ENCODE measurements at places on chromosomes 1 and 21.

DNA sequence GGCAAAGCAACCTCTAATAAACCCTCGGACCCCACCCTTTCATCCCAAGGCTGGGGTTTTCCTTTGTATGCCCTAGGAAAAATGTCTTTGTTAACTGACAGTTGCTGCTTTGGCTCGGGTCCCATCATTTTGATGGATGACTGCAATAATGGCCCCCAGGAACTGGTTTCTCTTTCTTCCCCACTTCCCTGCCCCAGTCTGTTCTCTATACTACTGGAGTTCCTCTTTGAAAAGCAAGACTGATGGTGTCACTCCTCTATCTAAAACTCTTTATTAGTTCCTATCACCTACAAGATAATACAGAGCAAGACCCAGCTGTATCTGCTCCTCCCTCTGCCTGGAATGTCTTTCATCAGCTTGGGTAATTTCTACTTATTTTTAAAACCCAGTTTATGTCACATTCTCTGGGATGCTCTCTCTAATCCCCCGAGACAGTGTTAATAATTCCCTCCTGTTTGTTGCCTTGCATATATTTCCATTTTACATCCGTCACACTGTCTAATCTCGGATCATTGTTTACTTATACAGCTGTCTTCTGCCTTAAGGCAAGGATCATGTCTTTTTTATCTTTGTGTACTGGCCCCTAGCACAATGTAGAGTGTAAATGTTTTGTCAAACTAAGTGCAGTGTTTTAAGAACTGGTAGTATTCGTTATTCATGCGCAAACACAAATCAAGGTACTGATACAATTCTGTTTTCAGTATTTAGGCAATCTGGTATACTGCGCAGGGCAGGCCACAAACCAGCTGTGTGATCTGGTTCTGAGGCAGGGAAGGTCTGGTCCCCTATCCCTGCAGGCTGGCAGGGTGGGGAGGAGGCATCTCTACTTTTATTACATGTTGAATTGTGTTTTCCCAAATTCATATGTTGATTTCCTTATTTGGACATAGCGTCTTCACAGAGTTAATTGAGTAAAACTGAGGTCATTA is 16.1 kb downstream of the SLAMF1 start:
- DNase-seq, result no peak

- no peak for DNase-seq
Measured at GRCh38 chr1:66357021-66357420, 176.9 kb upstream of the SGIP1 start.

GRCh38 chr1:192610112-192610889 is 25.6 kb upstream of the RGS13 start:
- no peak for DNase-seq

GRCh38 chr1:114482585-114482984 is 28.4 kb downstream of the TRIM33 start:
- DNase-seq, result no peak

DNA sequence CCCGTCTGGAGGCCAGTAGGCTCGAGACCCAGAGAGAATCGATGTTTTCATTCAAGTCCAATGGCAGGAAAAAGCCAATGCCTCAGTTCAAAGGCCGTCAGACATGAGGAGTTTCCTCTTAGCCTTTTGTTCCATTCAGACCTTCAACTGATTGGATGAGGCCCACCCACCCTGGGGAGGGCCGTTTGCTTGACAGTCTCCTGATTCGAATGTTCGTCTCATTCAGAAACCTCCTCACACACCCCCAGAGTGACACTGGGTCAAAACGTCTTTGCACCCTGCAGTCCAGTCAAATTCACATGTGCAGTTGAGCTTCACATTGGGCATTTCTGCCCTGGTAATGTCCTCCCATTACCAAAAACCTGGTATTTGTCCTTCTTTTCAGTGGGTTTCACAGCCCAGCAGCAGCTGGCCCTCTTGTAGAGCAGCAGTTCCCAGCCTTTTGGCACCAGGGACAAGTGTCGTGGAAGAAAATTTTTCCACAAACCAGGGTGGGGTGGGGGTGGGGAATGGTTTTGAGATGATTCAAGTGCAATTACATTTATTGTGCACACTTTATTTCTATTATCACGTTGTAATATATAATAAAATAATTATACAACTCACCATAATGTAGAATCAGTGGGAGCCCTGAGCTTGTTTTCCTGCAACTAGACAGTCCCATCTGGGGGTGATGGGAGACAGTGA is 40.1 kb downstream of the RSPH1 start:
- DNase-seq, result no peak

DNA sequence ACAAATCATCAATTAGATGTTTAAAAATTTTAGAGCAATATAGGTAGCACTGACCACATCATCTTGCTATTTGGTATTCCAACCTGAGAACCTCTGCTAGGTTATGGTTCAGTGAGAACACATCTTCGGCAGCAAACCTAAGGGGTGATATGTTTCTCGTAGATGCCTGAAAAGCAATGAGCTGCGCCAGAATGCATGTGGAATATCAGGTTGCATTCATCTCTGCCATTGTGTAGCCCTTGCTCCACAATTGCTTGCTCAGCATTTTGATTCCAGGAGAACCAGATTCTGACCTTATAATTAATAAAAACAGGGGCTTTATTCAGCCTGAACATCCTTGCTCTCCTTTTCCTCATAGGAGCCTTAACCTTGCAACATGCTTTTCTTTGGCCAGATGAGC is 408.1 kb downstream of the USH2A start:
- DNase-seq, result no peak

DNA sequence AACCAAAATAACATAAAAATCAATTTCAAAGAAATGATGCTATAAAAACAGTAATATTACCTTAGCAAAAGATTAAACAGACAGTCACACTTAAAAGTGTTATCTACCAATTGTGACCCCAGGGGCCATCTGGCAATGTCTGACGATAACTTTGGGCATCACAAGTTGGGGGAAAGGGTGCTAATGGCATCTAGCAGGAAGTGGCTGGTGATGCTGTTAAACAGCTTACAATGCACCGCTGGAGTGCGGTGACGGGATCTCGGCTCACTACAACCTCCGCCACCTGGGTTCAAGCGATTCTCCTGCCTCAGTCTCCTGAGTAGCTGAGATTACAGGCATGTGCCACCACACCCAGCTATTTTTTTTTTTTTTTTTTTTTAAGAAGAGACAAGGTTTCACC is 27.6 kb downstream of the NUP133 start:
- no peak for DNase-seq

DNA sequence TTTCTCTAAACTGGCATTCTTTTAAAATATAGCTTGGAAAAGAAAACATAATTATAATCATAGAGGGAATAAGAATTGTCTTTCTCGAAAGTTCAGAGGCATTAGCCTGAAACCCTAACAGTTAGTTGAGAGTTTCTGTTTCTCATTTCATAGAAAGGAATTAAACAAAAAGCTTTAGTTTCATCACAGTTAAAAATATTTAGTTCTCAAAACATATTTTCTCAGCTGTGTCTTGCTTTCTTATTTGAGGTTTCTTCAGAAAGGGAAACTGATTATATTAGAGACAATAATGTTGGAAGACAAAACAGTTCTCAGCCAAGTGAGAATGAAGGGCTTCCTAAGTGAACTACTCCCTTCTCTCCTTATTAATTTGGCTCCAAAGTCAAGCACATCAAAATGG is 75.4 kb upstream of the C1orf105 start:
- no peak for DNase-seq

- peak; percentile 72 for DNase-seq
Measured at GRCh38 chr21:42614811-42615351, 38.5 kb upstream of the PDE9A start.

DNA sequence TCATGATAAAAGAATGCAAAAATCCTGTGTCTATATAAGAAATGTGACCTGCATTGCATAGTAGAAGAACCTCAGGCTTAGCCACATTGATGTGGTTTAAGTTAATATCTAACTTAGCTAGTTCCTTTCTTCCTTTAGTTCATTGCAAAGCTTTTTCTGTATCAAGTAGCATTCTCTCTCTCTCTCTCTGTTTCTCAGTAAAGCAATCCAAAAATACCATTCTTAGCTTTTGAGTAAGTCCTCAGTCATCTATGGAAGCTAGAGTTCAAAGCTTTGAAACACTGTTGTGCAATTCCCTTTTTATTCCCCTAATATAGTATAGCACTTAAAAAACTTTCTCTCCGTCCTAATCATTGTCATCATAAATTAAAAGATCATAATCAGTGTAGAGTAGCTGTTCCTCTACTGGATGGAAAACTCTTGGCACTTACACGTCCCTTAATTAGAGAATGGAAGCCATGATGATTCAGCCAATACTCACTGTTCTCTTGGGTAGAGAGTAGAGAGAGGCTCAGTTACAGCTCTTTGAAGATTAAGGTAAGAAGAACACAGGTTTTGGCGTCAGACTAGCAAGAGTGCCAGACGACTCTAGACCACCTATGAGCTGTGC is 350.3 kb upstream of the LYPLAL1 start:
- DNase-seq, result no peak

DNA sequence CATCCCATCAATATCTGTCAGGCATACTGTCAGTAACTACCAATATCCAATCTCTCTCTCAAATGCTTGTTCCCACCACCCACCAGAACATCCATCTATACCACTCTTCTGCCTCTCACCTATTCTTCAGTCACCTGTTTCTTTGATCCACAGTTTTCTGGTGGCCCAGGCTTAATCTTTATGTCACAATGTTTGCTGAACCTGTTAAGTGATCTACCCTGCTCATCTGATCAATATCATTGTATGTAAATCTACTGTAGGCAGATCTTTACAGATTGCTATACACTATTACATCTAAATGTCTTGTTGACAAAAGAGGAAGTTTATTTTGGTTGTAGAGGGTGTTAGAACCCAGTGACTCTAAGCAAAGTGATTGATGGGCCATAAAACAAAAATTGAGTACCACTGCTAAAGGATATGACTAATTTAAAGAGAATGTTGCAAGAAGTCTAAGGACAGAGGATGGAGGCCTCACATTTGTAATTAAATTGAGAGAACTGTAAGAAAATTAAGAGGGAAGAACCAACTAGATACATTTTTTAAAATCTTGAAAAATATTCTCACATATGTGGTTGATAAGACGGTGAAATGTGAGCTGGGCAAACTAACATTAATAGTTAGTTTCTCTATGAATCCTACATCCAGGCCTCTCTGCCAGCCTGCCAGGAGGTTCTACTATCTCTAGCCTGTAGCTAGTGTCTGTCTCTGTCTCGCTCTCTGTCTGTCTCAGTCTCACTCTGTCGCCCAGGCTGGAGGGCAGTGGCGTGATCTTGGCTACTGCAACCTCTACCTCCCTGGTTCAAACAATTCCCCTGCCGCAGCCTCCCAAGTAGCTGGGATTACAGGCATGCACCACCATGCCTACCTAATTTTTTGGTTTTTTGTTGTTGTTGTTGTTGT is 34.1 kb downstream of the EGLN1 start:
- DNase-seq, result peak; percentile 57

GRCh38 chr1:9196129-9197040 is 38.2 kb upstream of the H6PD start:
- DNase-seq, result peak; percentile 71

GRCh38 chr1:218211241-218211640 is 73.9 kb upstream of the RRP15 start:
- no peak for DNase-seq

DNA sequence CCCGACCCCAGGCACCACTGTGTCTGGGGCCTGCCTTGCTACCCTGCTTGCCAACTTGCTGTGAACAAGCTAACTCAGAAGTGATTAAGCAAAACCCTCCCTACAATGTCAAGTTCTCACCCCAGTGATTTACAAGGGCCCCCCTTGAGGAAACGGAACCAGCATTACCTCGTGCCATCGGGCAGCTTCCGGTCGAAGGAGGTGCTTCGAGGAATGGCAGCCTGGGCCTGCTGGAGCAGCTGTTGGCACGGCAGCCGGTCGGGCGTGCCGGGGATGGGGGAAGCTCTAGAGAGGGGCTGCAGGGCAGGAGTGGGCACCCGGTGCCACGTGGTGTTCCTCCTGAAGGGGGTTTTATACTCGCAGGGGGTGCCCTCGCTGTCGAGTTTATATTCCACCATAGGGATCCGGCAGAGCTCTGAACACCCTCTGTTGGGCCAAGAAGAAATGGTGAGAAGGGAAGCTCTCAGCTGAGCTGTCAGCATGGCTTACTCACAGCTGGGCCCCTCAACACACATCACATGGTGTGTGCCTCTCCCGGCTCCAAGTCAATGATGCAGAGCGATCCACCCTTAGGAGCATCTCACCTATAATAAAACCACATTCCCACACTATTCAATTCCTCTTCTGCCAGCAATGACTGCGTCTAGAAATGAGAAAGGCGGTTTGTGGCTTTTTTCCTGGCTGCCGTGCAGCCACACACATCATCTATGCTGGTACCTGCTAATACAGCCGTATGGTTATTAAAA is 184.4 kb downstream of the SIPA1L2 start:
- DNase-seq, result no peak

DNA sequence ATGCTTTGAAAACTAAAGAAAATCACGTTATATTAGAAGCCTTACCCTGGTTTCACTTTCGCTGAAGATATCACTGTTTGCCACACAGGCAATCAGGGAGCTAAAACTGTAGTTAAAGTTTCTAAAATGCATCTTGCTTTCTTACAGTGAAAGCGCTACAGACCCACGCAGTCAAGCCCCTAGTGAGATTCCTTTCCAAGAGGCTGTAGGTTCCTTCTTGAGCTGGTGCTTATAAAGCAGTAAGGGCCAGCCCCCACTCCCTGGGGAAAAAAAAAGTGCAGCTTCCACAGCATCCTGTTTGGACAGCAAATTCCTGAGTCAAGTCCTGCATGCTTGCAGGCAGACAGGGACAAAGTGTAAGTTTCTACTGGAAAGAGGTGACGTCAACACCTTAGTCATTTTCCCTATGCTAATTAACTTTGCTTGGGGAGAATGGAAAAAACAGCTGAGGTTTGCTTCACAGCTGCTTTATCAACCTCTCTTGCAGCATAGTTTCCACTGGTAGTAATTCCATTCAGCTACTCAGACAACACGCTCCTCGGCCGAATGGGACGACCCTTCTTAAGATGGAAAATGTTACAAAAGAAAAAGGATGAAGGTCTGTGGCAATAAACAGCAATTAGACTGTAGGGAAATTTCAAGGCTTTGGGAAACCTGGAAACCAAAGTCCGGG is 14.7 kb upstream of the KCNE1 start:
- DNase-seq, result peak; percentile 99

DNA sequence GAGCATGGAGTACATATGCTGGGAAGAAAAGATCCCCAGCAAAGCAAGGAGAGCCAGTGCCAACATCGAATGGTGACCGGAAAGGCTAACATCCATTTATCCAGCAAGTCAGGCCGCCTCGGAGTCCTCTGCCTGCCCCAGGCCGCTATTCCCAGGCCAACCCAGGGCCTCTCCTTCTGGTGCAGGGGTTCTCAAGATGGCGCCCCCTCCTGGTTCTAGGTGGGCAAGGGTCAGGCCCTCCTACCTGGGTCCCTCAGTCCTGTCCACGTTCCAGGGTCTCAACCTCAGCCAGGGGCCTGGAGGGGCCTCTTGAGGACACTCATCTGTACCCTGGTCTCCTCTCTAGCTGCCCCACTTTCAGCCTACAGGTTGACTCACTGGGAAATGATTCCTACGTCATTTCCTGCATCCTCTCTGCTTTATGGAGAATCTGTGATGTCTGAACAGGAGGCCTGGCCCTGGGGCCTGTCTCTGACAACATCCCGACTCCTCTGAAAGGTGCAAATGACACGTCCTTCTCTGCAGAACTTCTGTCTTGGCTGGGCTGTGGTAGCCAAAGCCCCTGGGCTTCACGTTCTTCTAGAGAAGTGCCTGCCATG is 145.3 kb downstream of the PSMG1 start:
- DNase-seq, result no peak

Measured in islet precursor cell (in vitro differentiated cells).